ENCODE measurements at places on chromosomes 16 and 17. TPM values are rescaled to one million over a fixed set of nuclear protein-coding genes. Genes with fewer than 3 reads are reported as not detected.

- no peak for DNase-seq
These were observed at the start of gene ZNF385C for GRCh38 chr17:42097691-42098631. Gene ZNF385C (minus strand): TSS chr17:42098473. CDS start chr17:42063056, 35,417 bp downstream.

DNA sequence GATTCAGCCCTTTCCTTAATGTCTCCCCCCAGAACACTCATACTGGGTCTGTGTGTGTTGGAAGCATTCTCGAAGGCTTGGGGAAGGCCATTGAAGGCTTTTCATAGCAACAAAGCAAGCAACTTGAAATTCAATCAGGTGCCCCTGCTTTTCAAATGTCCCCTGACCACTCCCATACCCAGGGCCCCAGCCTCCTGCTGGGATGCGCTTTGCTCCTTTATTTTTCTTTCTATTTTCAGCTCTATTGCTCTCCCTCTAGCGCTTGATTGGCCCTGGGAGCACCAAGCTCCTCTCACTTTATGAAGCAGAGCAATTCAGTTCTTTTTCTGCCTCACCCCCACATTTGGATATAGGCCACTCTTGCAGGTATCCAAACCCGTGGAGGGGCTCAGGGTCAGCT lies 92.0 kb downstream of the WSCD1 start:
- no peak for DNase-seq

Gene LGALS9B
- total RNA-seq, result not detected

Gene UNC119
- total RNA-seq, result 37.5 TPM

Gene SMIM5
- total RNA-seq, result 9.5 TPM

DNA sequence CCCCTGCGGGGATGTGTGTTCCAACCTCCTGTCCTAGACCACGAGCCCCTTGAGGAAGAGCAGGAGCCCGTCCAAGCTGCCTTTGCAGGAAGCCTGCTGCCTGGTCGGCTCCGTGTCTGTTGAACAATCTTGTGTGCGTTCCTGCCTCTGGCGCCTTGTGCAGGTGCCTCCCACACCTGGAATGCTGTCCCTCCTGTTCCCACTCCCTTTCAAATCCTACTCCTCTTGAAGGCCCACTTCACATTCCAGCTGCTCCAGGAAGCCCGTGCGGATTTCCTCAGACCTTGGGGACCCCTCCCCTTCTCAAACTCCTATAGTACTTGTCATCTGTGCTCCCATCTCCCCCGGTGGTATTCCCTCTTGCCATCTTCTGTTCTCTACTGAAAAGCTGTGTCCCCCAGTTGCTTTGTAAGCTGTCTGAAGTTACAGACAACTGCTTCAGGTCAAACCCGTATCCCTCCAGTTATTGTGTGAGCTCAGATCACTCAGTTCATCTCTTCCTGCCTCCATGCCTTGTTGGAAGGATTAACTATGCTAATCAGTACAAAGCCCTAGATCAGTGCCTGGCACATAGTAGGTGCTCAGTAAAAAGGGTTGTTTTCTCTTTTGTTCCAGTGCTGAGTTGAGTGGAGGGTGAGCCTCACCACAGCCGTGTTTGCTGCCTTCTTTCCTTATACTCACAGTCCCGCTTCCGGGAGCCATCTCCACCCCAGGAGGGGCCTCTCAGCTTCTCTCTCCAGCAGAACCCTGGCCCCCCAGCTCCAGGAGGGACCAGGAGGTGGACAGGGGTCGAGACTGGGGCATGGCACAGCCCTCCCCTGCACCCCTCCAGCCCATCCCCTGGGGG lies 241.8 kb upstream of the CIBAR2 start:
- DNase-seq, result no peak
